Memory B cell (primary cell): ENCODE measurements at places on chromosomes 11 and 22.
A peak's percentile ranks its signal among the peaks of the same experiment; 100 is the strongest.

DNA sequence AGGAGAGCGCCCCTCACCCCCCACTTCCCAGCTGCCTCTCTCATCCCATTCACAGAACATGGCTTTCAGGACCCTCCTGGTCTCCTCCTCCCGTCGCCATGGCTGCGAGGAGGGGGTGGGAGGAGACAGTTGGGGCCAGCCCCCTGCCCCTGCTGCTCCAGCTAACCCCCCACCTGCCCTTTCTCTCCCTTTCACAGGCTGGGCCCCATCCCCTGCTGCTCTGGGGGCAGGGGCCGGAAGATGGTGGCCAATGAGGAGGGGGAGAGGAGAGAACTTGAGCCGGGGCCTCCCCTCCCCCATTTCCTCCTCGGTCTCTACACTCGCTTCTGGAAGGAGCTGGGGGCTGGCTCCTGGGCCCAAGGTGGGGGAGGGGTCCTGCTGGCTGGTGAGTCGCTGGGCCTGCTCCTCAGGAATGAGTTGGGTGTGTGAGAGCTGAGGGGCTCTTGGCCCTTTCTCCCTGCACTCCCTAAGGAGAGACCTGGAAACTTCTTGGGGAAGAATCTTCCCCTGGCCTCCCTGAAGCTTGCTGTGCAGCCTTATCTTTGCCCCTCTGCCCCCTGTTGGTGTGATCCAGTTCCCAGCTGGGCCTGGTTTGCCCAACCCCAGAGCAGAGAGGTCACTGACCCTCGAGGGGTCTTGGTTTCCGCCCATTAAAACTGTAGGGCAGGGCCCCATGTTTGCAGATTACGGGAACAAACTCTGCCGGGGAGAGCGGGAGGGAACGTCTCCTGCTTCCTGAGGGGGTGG lies 10.2 kb downstream of the YPEL4 start:
- peaks cover 20% of the 10 kb centered on the region for H3K27me3 ChIP-seq
- peaks cover 13% of the 10 kb centered on the region for H3K4me1 ChIP-seq
- H3K4me3 ChIP-seq, result peak overlapping the region; percentile 94
- no peak overlapping the region for H3K27ac ChIP-seq

DNA sequence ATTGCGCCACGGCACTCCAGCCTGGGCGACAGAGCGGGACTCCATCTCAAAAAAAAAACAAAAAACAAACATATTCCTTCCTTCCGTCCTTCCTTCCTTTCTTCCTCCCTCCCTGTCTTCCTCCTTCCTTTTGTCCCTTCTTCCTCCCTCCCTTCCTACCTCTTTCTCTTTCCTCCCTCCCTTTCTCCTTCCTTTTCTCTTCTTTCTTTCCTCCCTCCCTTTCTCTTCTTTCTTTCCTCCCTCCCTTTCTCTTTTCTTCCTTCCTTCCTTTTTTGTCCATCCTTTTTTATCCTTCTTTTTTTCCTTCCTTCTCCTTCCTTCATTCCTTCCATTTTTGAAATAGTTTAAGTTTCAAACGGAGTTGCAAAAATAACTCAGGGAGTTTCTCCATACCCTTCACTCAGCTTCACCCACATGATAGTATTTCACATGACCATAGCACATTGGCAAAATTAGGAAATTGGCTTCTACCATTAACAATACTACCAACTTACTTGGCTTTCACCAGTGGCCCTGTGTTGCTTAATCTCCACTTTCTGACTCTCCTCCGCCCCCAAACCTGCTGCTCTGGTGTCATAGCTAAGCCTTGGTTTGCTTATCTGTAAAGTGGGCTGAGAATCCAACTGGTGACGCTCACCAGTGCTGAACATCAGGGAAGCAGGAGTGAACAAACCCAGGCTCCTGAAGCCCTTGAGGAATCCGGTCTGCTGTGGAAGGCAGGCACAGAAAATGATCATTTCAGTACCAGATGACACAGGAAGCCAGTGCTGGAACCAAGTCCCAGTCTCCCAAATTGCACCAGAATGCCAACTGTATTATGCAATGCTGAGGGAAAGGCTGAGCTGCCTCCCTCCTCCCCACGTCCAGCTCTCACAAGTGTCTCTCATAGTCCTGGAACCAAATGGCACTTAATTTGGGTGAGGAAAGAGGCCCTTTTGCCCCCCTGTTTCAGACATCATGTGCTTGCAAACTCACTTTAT lies 17.2 kb upstream of the CRYBB3 start:
- DNase-seq, result no peak
- peaks cover 5% of the 10 kb centered on the region for H3K36me3 ChIP-seq

- no peak overlapping the region for H3K4me3 ChIP-seq
- peaks cover 23% of the 10 kb centered on the region for H3K4me1 ChIP-seq
- H3K27me3 ChIP-seq, result no peaks in the 10 kb centered on the region
- H3K36me3 ChIP-seq, result peaks cover 2% of the 10 kb centered on the region
Measured at GRCh38 chr11:47155879-47156278, 20.8 kb downstream of the ARFGAP2 start.

DNA sequence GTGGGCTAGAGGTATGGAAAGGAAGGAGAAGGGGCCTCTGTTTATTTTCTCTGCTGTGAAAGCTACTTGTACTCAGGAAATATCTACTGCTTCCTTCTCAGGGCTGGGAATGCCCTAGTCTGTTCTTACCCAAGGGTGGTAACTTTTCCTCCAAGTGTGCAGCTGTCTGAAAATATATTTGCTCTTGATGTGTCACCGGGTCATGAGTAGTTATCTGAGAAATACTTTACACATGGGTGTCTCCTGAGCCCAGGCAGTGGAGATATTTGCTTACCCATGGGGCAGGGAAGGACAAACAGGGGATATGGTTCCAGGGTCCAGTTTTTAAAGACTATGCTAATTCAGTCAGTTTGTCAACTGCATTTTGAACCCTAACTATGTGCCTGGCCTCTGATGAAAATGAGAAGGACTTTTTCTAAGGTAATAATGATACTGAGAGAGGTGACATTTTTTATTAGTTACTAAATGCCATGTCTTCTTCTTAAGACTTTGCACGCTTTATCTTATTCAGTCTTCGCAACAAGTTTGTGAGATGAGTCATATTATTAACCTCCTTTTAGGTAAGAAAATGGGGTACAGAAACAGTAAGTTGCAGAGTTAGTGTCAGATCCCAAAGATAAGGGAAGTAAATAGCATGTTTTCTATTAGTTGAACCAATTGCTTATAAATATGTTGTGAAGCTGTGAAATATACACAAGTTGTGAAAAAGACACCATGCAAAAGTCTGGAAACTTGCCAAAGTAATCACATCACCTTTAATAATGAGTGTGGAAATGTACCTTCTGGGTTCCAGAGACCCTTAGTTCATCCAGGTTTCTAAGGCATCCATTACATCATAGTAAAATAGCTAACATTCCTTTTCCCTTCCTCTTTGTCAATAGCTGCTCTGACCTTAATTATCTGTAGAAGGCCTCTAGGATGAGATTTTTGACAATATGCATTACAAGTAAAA lies 22.9 kb downstream of the SYTL2 start:
- H3K4me3 ChIP-seq, result no peak overlapping the region
- no peaks in the 10 kb centered on the region for H3K36me3 ChIP-seq
- H3K4me1 ChIP-seq, result no peaks in the 10 kb centered on the region
- peaks cover 2% of the 10 kb centered on the region for H3K27me3 ChIP-seq

DNA sequence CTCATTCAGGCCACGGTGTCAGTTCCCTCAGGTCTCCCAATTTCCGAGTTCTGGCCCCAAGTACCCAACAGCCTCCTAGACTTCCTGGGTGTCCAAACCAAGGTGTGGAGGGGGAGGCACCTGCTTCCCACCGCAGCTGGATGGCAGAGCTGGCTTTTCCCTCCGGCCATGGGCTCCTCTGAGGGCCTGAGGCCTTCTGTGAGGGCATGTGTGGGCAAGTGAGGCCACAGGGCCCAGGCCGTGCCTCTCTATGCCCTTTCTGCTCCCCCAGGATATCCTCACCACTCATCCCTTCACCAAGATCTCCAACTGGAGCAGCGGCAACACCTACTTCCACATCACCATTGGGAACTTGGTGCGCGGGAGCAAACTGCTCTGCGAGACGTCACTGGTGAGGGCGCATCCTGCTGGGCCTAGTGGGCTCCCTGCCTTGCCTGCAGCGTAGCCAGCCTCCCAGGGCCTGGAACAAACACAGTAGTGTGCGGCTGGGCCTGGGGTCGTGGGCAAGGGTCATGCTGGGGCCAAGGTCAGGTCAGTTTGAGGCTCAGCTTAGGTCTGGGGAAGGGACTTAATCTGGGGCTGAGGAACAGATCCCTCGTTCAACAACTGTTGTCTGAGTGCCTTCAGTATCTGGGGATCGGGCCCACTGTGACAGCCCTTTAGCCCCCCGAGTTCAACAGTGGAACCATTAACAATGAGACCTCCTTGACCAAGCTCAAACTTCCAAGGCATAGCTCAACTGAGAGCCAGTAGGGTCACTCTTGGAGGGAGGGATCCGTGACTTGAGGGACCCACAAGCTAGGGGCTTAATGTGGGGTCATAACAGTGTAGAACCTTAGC lies 85.8 kb downstream of the MYO7A start:
- H3K27me3 ChIP-seq, result peaks cover 10% of the 10 kb centered on the region
- no peaks in the 10 kb centered on the region for H3K36me3 ChIP-seq
- H3K27ac ChIP-seq, result no peak overlapping the region
- peaks cover 2% of the 10 kb centered on the region for H3K4me1 ChIP-seq
- peak; percentile 8 for DNase-seq

GRCh38 chr11:134224710-134225664 lies 516 bp downstream of the VPS26B start:
- peak overlapping the region; percentile 86 for H3K4me3 ChIP-seq
- peaks cover 4% of the 10 kb centered on the region for H3K36me3 ChIP-seq
- H3K4me1 ChIP-seq, result peaks cover 38% of the 10 kb centered on the region

DNA sequence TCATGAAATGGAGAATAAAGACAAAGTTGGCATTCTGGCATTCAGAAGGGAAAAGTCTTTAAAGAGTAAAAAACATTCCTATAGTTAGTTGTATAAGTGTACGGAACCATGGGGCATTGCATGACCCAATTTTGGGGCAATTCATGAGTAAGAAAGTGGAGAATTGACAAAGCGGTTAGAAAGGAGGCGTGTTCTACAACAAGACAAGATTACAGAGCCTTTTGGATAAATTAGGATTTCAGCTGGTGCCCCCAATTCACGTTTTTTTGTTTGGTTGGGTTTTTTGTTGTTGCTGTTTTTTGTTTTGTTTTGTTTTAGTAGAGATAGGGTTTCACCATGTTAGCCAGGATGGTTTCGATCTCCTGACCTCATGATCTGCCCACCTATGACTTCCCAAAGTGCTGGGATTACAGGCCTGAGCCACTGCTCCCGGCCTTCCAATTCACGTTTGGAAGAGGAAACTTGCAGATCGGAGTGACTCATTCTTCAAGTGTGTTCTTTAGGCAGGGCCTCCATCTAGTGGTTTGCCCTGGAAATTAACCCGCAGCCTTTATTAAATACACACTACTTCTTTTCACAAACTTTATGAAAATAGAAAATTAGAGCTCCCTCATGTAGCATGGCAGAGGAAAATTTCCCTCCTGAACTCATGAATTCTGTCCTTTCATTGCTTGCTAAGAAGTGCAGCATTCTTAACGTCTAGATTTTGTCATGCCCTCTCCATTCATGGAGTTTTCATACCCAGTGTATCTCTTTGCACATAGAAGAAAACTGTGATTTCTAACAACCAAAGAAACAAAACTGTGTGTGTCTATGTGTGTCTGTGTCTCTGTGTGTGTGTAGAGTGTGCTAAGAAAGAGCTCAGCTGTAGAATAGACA lies 118.1 kb downstream of the BBOX1 start:
- peaks cover 9% of the 10 kb centered on the region for H3K27me3 ChIP-seq
- DNase-seq, result no peak
- H3K4me3 ChIP-seq, result no peak overlapping the region
